Stimulated activated CD4-positive, alpha-beta T cell treated with anti-CD3 and anti-CD28 coated beads, Interleukin-4, amount 100 ng/mL, for 4 hours (primary cell): ENCODE measurements at places on chromosomes 3 and 15.

DNA sequence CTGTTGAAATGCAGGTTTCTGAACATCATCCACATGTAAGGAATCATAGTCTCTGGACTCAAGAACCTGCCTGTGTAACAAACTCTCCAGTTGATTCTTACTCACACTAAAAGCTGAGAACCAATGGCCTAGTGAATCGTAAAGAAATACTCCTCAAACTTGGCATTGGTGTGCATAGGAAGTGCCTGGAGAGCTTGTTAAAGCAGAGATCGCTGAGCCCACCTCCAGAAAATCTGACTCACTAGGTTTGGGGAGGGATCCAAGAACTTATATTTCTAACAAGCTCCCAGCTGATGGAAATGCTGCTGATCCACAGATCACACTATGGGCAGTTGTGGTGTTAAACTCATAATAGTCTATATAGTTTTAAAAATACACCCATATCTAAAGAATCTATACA, 55.8 kb upstream of the LMCD1 start:
- no peak for DNase-seq

DNA sequence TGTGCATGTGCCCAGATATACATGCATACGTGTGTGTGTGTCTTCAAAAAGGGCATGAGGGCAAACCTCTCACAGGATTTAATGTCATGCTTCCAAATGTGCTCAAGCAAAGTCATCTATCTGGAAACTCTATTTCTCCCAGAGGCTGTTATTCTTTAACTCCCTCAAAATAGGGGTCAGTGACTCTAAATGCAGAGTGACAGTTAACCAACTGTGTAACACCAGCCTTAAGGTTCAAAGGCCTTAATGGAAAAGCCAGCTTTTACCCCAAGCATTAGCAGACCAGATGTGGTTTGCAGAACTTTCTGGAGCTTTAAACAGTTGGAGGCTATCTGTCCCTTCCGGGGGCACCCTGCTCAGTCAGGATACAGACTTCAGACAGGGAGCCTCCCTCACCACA, 70.4 kb upstream of the SLC7A14 start:
- no peak for DNase-seq

GRCh38 chr3:44242721-44243120, 1.0 kb downstream of the TOPAZ1 start:
- no peak for DNase-seq

DNA sequence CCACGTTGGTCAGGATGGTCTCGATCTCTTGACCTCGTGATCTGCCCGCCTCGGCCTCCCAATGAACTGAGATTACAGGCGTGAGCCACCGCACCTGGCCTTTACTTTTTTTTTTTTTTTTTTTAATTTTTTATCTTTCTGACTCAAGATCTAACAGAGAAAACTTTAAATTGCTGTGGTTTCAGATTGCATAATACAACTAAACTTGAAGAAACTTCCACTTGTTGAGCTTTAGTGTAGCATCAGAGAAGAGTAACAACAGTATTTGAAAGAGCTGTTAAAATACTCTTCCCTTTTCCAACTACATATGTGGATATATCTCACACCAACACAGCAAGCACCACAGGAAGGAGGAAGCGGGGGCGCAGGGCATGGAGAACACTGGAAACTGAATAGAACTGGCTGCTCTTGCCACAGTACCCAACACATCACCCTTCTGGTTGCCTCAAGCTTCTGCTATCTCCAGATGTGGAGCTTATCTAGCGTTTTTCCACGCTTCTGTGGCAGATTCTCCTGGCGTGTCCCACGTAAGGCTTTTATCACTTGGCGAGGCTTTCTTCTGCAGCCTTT, 45.4 kb downstream of the MAP6D1 start:
- DNase-seq: no peak

DNA sequence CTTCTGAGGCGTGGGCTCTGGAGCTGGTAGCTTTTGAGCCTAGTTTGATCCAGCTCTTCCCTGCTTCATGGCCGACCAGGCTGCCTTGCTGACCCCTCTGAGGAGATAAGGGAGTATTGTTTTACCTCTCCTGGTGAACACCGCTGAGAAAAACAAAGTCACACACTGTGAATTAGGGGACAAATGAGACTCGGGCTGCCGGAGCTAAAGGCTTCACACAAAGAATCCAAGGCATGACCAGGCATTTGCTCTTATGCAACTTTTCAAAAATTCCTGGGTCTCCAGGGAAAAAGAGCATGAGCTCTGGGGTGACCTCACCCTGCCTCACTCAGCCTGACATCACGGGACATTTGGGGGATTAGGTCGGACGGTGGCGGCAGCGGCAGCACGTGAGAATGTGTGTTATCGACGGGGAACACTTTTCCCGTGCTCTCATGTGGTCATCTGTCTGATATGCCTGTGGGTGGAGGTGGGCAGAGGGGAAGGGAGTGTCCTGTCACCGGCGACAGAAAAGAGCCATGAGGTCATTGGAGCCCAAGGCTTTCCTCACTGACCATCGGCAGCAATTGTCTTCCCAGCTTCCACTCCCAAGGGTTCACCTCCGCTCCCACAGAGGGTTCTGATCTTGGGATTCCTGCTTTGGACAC, 61.0 kb downstream of the TMEM44 start:
- no peak for DNase-seq

- DNase-seq: no peak
Observed at GRCh38 chr3:126997455-126998038, 14.6 kb downstream of the PLXNA1 start.

DNA sequence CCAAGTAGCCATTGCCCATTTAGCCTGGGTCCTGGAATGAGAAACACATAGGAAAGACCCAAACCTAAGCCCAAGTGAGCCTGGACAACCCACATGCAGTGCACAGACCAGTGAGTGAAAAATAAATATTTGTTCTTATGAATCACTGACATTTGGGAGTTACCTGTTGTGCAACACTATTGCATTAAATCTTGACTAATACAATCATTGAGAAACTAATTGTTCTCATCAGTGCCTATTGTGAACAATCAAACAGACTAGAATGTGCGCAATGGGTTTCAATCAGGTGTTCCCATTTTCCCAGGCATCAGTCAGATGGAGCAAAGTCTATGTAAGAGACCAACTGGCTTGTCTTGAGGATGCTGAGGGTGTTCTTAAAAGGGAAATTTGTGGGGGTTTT, 54.7 kb upstream of the CNOT10 start:
- DNase-seq: no peak

DNA sequence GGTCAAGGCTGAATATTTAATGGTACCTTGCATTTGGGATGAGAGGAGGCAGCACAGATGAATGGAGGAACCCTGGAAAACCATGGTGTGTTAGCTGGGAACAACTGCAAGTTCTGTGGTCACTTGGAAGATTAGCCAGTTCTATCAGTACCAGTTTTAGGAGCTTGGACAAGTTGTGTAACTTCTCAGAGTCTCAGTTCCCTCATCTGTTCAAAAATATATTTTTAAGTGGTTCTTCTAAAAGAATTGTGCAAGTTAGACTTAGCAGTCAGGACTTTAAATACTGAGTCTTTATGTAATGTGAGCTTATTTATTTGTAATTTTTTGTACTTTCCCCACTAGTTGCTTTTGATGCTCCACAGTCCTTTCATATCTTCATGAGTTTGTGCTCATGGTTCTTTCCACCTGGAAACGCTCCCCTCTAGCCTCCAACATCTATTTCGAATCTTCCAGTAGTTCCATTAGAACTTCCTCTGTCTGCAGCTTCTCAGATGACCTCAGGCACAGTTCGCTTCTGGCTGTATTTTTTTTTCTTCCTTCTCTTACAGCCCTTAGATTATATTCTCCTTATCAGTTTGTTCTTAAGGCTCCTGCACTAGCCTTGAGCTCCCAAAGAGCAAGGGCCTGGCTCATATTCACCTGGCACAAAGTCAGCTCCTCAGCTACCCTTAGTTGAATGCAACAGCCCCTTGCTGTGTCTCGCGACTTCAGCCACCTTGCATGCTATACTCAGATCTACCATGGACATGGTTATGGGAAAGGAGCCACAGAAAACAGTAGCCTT, 27.1 kb downstream of the ITPR1 start:
- no peak for DNase-seq

DNA sequence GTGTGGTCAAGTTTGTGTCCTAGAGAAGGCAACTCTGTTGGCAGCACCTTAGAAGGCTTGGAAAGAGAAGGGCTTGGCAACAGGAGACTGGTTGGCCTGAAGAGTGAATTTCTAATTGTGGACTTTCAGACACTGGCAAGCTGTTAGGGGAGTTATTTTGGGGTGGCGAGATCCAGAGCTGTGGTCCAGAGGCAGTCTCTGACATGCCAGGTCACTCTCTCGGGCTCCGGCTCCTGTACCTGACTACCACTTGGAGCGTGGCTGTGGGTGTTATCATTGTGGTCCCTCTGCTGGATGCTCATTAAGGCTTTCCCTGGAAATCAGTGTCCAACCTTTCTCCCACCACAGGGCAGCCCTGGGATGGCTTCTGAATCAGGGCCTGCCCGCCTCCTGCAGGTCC, 209.0 kb downstream of the SLCO3A1 start:
- DNase-seq: no peak

- no peak for DNase-seq
Observed at GRCh38 chr3:10753964-10754363, 62.1 kb upstream of the SLC6A11 start.

DNA sequence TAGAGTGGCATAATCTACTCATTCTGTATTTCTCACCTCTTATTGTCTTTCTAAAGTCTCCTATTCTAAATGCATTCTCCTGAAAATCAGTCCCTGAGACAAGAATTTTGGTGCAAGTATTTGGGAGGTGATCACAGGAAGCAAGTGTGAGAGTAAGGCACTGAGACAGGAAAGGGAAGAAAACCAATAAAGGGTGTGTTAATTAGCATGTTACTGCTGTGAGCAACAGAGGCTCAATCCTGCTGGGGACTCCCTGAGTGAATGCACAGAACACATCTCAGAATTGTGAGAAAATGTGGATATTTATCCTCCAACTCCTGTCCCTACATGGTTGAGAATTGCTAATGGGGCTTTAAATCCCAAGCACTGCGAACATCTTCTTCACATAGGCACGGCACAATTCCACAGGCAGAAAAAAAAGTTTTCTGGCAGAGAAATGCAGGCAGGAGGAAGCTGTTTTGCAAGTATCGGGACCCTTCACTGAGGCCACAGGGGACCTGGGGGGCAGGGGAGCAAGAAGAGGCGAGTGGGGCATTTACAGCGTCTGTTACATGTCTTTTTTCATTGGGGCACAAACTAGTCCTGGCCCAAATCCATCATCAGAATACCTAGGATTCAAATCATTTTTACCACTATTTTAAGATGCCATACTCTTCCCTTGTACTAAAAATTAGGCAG, 27.2 kb upstream of the STT3B start:
- no peak for DNase-seq

GRCh38 chr3:147518465-147518864, 109.3 kb downstream of the ZIC1 start:
- DNase-seq: no peak

- DNase-seq: no peak
Observed at GRCh38 chr3:106058475-106058874, 189.7 kb upstream of the CBLB start.

DNA sequence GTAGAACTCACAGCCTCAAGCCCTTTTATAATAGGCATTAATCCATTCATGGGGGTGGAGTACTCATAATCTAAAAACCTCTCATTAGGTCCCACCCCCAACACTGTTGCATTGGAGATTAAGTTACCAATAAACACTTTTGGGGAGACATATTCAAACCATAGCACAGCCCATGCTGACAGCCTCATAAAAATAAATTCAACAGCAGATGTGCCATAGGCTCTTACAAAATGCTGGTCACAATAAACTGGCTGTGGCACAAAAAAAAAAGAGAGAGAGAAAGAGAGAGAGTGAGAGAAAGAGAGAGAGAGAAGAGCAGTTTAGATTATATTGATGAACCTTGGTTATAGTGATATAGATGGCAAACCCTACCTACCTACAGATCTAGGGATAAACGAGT, 1000.9 kb downstream of the TUSC7 start:
- DNase-seq: no peak

DNA sequence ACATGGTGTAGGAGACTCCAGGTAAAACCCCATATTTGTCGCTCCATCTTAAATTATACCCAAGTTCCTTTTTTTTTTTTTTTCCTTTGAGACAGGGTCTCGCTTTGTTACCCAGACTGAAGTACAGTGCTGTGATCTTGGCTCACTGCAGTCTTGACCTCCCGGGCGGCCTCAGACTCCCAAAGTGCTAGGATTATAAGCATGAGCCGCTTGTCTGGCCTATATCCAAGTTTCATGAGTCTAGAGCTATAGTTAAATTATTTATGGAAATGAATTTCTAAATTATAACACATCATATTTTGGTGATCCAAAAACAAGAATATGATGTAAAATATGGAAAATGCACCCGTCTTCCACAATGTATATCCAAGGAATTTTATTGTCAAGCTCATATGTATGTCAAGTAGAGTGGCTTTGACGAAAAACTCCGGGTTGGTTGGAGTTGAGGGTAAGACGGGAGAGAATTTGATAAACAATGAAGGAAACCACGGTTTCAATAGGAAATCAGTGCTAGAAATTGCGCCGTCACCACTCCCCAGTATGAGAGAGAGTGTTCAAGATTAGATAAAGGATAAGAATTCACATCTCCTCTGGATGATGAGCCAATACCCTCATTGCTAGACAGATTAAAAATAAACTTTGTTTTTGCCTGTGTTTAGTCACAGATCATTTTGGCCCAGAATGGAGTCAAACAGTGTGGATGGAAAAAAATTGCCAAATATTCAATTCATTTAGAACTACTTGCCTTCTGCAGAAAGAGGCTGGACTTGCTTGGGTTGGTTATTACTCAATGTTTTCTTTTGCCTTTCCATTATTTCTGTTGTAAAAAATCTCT, 209.2 kb upstream of the NR2F2 start:
- no peak for DNase-seq

- DNase-seq: no peak
Observed at GRCh38 chr3:127043731-127044510, 61.0 kb downstream of the PLXNA1 start.

GRCh38 chr3:105533960-105534359, 167.3 kb downstream of the ALCAM start:
- DNase-seq: no peak

GRCh38 chr3:139235192-139235591, 108.6 kb upstream of the MRPS22 start:
- no peak for DNase-seq

GRCh38 chr3:65252266-65252665, 564.5 kb upstream of the ADAMTS9 start:
- DNase-seq: no peak

DNA sequence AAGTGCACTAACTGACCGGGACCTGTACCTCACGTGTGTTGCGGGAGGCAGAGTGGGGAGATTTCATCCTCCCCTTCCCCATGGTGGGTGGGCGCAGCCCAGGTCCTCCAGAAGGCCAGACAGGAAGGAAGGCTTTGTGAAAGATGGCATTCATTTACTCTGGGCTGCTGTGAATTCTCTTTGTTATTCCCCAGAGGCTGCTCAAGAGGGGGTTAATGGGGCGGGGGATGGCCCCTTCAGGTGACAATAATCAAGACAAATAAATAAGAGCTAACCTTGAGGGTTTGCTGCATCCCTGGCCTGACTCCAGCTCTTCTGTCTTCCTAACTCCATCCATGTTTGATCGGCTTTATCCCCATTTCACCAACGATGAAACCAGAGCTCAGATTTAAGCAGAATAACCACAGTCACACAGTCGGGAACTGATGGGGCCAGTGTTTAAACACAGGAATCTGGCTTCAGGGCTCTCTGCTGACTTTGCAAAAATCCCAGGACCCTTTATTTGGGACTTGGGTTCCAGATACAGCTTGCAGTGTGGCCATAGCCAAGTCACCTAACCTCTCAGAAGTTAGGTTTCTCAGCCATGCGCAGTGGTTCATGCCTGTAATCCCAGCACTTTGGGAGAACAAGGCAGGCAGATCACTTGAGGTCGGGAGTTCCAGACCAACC, 16.5 kb downstream of the PIF1 start:
- DNase-seq: no peak

- DNase-seq: no peak
Observed at GRCh38 chr3:46127503-46127902, 80.6 kb downstream of the CCR1 start.

- DNase-seq: no peak
Observed at GRCh38 chr3:128720891-128721290, 5.1 kb upstream of the RAB7A start.
